Fibroblast of villous mesenchyme (primary cell): ENCODE measurements at places on chromosomes 7 and 10. TPM values are rescaled to one million over a fixed set of nuclear protein-coding genes. Genes with fewer than 3 reads are reported as not detected.

The PVRIG gene
- not detected in 2 replicates for total RNA-seq

- peak; percentile 66 for DNase-seq
These were observed 1.7 kb downstream of the ZEB1 start for GRCh38 chr10:31320550-31321211.

The KCND2 gene
- total RNA-seq, result 16.1 and 17.3 TPM in 2 replicates

The C10orf105 gene
- under 0.01 TPM in 1 of 2 replicates, not detected in the other for total RNA-seq

GRCh38 chr10:117221156-117221711 is 19.7 kb upstream of the SLC18A2 start:
- no peak for DNase-seq

DNA sequence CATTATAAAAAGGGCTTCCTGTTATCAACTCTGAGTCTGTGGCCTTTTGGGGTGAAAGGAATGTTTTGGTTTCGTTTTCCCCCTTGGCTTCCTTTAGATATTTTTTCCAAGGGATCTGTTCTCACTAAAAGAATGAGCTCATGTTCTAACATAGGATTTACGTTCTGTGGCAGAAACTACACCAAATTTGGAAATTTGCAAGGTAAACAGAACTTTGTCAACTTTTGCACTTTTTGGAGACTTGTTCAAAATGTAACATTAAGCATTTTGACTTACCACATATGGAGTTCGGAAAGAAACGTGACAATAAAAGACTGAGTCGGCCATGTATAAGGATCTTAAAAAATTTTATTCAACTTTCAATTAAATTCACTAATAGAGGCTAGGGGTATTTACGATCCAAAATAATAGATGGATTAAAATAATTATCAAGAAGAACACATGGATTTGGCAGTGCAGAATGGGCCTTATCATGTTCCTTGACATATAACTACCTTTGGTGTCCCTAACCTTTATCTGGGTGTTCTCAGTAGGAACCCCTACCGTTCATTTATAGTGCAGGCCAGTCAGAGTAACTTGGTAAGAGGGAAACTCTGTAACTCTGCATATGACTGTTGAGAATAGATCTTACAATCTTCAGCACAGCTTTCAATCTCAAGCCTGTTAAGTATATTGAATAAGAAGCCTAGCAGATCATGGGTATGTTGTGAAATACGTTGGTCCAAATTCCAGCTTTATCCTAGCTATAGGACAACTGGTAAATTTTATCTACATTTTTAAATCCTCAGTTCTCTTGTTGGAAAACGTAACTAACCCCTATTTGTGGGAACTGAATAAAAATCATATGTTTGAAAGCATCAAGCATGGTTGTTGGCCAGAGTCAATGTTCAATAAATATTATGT is 11.8 kb downstream of the CPED1 start:
- DNase-seq, result peak; percentile 86

GRCh38 chr7:155219947-155220769 is 77.5 kb upstream of the INSIG1 start:
- DNase-seq, result no peak

The VWC2 gene
- total RNA-seq, result not detected in 2 replicates

DNA sequence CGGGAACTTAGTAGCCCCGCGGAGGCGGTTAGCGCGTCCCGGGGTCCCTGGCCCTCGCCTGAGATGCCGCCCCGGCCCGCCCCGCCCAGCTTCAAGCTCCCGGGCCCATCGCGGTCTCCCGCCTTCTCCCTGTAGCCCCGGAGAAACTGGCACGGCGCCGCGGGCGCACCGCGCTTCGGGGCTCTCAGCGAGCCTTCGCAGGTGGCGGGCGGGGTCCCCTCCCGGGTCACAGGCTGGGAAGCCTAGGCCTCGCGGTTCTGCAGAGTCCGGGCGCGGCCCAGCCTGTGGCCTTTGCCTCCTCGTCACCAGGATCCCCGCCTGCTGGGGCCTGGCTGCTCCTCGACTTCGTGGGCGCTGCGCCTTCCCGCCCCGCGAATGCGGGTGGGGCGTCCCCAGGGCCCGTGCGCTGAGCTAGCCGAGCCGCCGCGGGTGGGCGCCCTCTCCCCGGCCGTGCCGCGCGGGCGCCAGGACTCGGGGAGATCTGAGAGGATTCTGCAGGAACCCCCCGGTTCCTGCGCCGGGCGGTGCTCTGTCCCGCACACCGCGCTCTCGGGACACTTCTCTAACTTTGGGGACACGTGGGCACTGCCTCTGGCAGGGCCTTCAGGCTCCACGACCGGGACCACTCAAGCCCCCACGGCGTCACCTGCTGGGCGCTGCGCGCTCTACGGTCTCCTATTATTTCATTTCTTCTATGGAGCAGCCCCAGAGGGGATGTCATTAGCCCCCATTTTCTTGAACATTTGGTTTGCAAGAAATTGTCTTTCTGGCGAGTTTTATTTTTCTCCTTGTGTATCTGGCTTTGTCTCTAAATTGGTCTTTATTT is 682 bp upstream of the RGS10 start:
- peak; percentile 55 for DNase-seq

DNA sequence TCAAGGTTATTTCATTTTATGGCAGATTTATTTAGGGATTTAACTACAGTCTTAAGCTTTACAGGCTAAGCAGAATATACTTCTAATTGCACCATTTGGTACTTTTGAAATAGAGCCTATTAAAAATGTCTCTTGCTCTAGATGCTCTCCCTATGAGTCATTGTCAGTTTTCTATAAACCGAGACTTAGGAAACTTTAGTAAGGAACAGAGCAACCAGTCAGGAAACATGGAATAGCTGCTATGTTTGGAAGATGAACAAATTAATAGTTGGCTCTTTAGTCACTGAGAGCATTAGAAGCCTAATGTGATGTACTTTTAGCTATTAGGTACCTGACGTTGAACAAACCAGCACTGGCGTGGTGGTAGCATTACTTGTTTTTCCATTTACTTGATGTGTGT is 35.3 kb downstream of the INPP5F start:
- DNase-seq, result peak; percentile 95

- no peak for DNase-seq
These were observed 237.3 kb upstream of the AGK start for GRCh38 chr7:141313896-141314295.

The SEMA3E gene
- 0.32 and 0.43 TPM in 2 replicates for total RNA-seq

DNA sequence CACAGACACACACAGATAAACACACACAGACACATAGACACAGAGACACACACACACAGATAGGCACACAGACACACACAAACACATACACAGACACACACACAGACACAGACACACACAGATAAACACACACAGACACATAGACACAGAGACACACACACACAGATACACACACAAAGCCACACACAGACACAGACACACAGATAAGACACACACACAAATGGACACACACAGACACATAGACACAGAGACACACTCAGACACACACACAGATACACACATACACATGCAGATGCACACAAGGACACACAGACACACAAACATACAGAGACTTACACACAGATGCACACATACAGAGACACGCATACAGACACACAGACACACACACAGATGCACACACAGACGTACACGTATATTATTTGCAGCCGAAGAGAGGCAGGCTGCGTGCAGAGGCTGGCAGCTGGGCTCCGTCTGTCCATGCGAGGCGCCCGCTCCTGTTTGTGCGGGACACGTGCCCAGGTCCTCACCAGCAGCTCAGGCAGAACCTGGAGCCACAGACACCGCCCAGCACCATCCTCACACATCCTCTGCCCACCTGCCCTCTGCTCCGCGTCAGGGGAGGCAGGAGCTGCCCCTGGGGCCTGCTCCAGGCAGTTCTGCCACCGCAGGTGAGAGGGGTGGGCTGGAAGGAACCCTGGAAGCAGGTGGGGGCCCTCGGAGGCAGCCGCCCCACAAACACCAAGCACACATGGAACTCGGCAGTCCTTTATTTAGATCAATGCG is 1.2 kb downstream of the CALML5 start:
- no peak for DNase-seq

DNA sequence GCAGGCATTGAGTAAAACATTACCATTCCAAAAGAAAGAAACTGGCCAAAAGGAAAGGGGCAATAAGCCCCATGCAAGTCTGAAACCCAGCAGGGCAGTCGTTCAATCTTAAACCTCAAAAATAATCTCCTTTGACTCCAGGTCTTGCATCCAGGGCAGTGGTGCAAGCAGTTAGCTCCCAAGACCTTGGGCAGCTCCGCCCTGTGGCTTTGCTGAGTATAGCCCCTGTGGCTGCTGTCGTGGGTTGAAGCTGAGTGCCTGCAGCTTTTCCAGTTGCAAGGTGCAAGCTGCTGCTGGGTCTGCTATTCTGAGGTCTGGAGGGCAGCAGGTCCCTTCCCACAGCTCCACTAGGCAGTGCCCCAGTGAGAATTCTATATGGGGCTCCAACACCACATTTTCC is 580.1 kb upstream of the AUTS2 start:
- no peak for DNase-seq

- DNase-seq, result no peak
These were observed 162.4 kb downstream of the NRF1 start for GRCh38 chr7:129773871-129774270.
